ENCODE measurements at places on chromosomes 2 and 18.

DNA sequence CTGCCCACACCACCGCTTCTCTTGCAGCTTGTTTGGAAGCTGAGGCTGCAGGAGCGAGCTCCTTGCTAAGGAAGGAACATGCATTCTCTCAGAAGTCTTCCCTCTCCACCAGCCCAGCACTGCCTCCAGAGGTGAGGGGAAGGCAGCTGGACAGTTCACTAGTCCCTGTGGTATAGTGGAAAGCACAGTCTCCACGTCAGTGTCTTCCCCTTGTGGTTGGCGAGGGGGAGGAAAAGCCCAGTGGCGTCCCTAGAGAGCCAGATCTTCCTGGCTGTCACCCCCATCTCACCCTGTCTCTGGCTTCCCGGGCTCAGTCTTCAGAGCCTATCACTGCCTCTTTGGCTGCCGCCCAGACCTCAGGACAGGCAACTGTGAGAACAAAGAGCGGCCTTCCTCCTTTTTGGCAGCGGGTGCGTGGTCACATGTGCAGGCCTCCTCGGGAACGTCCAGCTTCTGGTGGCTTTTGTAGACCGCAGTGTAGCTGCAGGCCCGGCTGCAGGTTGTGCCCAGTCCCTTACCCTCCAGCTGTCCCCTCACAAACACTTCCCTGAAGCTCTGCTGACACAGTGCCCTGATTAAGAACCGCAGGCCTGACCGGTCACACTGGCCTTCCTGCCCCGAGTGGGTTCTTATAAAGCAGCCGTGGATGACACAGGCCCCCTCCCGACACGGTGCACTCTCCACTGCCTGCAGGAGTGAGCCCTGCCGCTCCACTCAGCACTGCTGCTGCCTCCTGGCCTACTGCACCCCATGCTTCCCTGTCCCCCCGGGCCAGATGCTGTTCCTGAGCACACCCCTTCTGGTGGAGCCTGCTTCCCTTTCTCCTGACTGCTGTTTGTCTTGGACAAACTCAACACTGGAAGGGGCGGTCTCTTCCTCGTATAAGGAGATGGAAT is 90.9 kb downstream of the RNF144A start:
- peak; percentile 98 for DNase-seq

DNA sequence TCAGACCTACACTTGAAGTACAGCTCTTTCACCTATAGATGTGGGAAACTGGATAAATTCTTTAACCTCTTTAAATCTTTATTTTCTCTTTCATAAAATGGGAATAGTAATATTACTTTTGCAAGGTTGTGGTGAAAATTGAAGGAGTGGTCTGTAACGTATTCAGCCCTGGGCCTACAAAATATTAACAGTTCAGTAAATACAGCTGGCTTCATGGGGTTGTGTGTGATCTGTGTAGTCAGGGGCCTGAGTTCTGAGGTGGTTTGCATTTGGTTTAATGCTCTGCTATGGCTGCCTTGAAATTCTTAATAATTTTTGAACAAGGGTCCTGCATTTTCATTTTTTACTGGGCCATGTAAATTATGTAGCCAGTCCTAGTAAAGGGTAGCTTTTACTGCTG is 16.8 kb upstream of the EML6 start:
- no peak for DNase-seq

DNA sequence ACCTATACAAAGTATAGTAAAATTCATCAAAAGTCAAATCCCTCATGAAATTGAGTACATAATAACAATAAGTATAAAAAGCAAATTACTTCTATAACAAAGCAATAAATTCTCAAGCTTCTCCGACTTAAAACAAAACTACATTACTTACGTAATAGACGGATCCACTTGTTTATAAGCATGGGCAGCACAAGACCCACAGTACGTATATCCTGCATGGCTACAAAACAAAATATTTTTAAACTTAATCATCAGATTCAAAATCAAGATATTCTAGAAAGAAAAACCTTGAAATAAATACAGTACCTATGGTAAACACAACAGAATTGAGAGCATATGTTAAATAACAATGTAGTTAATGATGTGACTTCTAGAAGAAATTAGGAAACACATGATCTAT is 78.9 kb downstream of the MEMO1 start:
- DNase-seq, result no peak

- DNase-seq, result no peak
These were observed 142.0 kb downstream of the PTGR3 start for GRCh38 chr18:75066936-75067335.

GRCh38 chr18:46366201-46366600 is 262.0 kb downstream of the HAUS1 start:
- no peak for DNase-seq

- no peak for DNase-seq
These were observed 33.9 kb upstream of the TSPYL6 start for GRCh38 chr2:54289917-54290316.

- DNase-seq, result no peak
These were observed 9.1 kb downstream of the MAT2A start for GRCh38 chr2:85547859-85548607.

- no peak for DNase-seq
These were observed 7.7 kb upstream of the SERPINE2 start for GRCh38 chr2:224046752-224047151.

DNA sequence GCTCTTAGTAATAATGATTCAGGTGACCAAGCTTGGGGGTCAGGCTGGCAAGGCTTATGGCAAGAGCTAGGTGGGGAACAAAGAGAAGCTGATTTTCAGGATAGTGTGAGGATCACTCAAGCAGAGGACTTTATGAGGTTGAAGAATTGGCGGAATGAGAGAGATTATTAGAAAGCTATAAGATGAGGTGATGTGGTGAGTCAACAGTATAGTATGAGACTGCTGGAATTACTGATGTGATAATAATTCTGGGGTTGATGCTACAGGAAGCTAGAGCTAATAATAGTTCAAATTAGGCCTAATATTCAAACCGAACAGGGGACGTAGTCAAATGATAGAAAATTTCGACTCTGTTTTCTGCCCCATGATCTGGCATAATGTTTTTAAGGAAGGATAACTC is 2115.3 kb upstream of the PIK3C3 start:
- DNase-seq, result peak; percentile 43

DNA sequence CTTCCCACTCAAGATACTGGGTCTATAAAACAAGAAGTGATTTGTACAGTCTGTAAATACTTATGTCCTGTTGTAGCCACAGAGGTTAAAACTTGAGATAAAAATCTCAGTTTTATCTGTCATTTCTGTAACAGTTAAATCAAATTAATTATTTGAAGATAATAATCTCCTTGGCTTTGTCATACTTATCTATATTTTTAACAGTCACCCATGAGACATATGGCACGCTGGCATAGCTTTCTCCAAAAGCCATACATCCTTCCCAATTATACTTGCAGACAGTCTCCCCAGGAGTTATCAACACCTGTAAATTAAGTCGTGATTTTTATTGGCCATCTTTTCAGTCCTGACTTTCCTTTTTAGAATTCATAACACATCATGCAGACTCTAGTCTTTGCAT is 68.9 kb upstream of the UNC80 start:
- DNase-seq, result no peak

- peak; percentile 80 for DNase-seq
These were observed 371.9 kb upstream of the KCNH7 start for GRCh38 chr2:163210430-163210918.

DNA sequence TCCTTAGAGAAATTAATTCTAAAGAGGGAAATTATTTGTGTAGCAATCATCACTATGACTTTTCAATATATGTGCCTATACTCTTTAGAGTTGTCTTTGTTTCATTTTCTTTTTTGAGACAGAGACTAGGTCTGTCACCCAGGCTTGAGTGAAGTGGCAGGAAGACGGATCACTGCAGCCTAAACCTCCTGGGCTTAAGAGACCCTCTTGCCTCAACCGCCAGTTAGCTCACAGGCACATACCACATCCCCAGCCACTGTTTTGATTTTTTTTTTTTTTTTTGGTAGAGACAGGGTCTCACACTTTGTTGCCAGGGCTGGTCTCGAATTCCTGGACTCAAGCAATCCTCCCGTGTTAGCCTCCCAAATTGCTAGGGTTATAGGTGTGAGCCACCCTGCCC is 12.4 kb downstream of the YWHAQ start:
- no peak for DNase-seq

GRCh38 chr2:143282684-143283083 is 153.5 kb downstream of the ARHGAP15 start:
- DNase-seq, result no peak

- no peak for DNase-seq
These were observed 58.3 kb upstream of the MAPRE3 start for GRCh38 chr2:26911911-26912861.

- peak; percentile 91 for DNase-seq
These were observed 39.1 kb upstream of the PLEKHM3 start for GRCh38 chr2:208064220-208064961.

DNA sequence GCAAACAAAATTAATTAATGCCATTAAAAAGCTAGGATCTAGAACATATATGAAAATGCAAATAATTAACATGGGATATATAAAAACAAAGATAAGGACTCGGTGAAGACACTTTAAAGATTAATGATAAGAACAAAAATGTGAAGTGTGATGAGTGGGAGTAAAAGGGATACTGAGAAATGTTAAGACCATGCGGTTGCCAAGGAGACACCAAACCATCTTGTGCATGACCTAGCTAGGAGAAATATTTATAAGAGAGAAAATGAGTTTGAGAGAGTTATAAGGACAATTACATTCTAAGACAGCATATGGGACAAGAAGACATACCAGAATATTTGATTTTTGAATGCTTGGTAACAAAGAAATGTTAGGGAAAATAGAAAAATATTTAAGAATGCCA is 25.4 kb upstream of the MAP2 start:
- DNase-seq, result no peak

GRCh38 chr2:211854832-211855231 is 683.8 kb downstream of the ERBB4 start:
- DNase-seq, result no peak

DNA sequence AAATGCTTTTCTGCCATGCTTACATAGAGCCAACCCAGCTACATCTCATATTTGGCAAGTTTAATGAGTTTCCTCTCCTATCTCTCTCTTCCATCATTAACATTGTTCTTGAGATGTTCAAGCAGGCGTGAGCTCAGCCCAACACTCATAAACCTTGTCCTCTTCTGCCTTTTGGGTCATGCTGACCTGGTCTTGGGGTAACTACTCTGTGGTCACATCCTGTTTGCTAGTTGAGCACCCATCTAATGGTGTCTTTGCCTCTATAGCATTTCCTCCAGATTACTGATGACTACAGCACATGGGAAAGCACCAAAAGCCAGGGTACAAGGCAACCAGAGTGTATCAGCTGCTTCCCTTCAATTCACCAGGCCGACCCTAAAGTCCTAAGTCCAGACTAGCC is 366.9 kb upstream of the HNRNPA3 start:
- no peak for DNase-seq

- peak; percentile 58 for DNase-seq
These were observed 108.3 kb downstream of the ARL6IP6 start for GRCh38 chr2:152826581-152827279.

DNA sequence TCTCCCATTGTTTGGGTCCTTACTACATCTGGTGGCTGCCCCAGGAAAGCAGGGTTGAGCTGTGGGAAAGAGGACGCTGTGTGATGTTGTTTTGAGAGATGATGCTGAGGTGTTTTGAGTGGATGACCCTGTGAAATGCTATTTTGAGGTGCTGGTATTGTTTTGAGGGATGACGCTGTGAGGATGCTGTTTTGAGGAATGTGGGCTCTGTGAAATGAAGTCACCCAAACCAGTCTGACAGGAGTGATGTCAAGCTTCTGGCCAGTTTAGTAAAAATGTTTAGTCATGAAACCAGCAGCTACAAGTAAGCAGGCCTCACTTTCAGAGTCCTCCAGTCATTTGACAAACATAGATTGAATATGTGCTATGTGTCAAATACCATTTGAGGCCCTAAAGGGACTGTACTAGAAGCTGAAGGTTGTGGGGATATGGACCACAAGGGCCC is 16.1 kb upstream of the PUM2 start:
- peak; percentile 17 for DNase-seq

GRCh38 chr2:23449831-23450331 is 64.9 kb downstream of the KLHL29 start:
- DNase-seq, result peak; percentile 19

DNA sequence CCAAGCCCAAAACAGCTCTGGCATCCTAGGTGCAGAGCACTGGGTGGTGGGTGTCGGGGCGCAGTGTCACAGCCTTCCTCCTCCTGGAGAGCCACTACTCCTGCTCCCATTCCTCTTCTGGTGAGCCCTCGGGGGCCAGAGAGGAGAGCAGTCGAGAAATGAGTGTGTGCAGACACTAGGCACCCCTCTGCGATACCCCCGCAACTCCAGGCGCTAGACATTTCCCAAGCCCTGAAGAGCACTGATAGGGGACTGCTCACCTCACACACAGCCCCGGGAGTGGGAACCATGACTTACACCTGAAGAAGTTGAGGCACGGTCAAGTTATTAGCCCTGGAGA is 54.2 kb downstream of the FAM168B start:
- no peak for DNase-seq

GRCh38 chr18:35451032-35451431 is 46.7 kb downstream of the INO80C start:
- DNase-seq, result no peak

- DNase-seq, result peak; percentile 17
These were observed 98.1 kb upstream of the RGPD4 start for GRCh38 chr2:107728586-107728985.

- peak; percentile 49 for DNase-seq
These were observed 94.4 kb upstream of the NEUROD1 start for GRCh38 chr2:181774685-181775084.

- DNase-seq, result no peak
These were observed 18.4 kb downstream of the ZC3H6 start for GRCh38 chr2:112293636-112294401.

DNA sequence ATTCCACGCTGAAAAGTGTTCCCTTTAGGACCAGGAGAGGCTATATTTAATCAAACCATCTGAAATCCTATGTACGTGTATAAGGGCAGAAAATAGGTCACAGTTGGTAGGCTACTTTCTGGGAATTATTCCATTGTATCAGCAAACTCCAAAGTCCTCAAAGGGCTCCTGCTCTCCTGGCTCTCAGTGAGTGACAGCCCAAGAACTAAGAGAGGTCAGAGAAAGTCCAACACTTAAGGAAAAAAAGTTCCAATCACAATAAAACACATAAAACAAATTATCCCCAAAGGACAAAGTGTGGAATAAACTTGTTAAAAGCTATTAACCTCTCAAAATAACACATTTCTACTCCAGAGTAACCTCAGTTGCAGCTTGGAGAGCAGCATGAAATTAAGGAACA is 183.3 kb downstream of the SLC8A1 start:
- DNase-seq, result no peak

DNA sequence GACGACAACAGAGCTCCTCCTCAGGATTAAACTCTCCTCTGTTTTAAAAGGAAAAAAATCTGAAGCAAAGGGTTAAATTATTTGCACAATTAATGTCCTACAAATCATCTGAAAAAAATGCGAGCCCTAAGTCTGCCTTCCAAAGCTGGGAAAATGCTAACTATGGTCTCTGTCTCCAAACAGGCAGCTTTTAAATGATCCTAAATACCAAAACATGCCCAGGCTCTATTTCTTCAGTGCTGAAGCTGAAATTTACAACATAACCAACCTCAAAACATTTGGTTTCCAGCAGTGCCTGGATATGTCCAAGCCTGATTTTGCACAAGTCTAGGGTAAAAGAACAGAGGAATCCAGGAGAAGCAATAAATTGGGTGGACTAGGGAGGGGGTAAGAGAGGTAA is 57.2 kb downstream of the LBH start:
- DNase-seq, result no peak

Measured in fibroblast of mammary gland (primary cell).